ENCODE measurements at places on chromosomes 16 and 17.

- DNase-seq = peak; percentile 33
Measured at GRCh38 chr17:80981062-80981902, 10.4 kb upstream of the CHMP6 start.

DNA sequence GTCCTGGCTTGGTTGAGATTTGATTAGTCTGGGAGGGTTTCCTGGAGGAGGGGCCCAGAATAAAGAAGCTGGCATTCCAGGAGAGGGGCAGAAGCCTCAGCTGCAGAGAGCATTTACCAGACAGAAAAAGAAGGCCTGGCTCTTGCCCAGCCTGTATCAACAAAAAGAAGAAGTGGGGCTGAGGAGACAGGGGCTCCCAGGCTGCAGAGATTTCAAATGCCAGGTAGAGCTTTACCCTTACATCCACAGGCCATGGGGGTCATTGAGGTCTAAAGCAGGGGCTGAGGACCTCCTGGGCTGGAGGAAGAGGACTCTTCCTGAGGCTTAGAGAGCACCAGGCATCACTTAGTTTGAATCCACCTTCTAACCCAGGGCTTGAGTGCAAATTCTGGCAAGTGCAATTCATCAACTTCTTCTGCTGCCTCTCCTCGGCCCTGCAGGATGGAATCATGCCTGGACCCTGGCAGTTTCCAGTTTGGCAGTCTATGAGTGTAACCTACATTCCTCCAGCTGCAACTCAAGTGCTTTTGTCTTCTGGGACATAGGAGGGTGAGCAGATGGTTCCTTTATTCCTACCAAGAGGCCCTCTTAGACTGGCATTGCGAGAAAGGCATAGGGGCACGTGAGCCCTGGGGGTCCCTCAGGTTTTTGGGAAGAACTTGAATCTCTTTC lies 15.3 kb downstream of the CA7 start:
- no peak for DNase-seq

DNA sequence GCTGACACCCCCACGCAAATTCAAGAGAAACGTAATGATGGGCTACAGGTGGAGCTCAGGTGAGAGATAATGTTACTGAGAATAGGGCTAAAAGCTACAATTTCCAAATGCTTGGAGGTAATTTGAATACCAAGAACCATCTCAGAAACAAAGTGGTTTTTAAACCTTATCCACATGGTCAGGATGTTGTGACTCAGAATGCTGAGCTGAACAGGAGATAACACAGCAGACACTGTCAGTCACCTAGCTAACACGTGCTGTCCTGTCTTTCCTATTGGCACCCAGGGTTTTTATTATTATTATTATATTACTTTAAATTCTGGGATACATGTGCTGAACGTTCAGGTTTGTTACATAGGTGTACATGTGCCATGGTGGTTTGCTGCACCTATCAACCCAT lies 233.0 kb upstream of the MAF start:
- DNase-seq = no peak

GRCh38 chr16:78505544-78506366 lies 406.3 kb downstream of the WWOX start:
- peak; percentile 95 for DNase-seq

GRCh38 chr17:82223517-82223916 lies 5.3 kb upstream of the SLC16A3 start:
- DNase-seq = no peak

DNA sequence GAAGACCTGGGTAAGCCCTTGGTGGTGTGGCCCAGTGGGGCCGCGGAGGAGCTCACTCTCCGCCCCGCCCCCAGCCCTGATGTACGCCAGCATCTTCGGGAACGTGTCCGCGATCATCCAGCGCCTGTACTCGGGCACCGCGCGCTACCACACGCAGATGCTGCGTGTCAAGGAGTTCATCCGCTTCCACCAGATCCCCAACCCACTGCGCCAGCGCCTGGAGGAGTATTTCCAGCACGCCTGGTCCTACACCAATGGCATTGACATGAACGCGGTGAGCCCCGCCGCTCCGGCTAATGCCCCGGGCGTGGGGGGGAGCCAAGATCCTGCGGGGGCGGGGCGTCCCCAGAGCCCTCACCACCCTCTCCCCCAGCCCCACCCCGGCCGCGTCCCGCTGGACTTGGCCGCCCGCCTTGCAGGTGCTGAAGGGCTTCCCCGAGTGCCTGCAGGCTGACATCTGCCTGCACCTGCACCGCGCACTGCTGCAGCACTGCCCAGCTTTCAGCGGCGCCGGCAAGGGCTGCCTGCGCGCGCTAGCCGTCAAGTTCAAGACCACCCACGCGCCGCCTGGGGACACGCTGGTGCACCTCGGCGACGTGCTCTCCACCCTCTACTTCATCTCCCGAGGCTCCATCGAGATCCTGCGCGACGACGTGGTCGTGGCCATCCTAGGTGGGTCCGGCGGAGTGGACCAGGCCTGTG lies 12.1 kb upstream of the DCAF7 start:
- no peak for DNase-seq
